Activated naive CD4-positive, alpha-beta T cell treated with anti-CD3 and anti-CD28 coated beads for 36 hours (primary cell): ENCODE measurements at places on chromosomes 6 and 20.

DNA sequence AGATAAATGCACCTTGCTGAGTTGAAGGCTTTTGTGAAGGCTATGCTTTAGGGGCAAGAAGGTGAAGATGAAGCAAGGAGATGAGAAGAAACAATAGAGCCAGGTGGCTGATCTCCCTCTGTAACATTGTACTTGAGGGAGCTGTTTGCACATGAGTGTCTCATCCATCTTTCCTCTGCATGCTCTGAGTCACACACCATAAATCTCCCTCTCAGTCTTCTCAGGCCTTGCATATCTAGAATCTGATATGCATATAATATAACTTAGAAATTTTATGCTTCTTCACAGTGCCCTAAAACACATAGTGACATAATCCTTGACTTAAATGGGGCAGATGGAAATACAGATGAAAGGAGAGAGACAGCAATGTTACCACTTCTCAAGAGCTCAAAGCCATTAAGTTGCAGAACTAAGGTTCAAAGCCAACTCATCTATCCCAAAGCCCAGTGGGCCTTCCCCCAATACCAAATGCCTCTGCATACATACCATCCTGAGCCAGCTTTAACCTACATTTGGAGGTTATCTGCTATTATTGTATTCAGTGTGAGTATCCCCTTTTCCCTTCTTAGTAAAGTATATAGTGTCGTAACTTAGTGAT, 62.4 kb upstream of the STXBP5 start:
- H3K27ac ChIP-seq = no peak overlapping the region
- H3K4me1 ChIP-seq = no peaks in the 10 kb centered on the region
- no peaks in the 10 kb centered on the region for H3K27me3 ChIP-seq
- H3K4me3 ChIP-seq = no peak overlapping the region
- no peak for DNase-seq

- no peaks in the 10 kb centered on the region for H3K36me3 ChIP-seq
- no peak for DNase-seq
- no peak overlapping the region for H3K27ac ChIP-seq
- H3K4me3 ChIP-seq = no peak overlapping the region
- peaks cover 7% of the 10 kb centered on the region for H3K27me3 ChIP-seq
- no peaks in the 10 kb centered on the region for H3K4me1 ChIP-seq
Measured at GRCh38 chr20:23565503-23566045, 2.7 kb downstream of the CST9L start.

- no peak for DNase-seq
- H3K36me3 ChIP-seq = no peaks in the 10 kb centered on the region
- no peak overlapping the region for H3K27ac ChIP-seq
- no peak overlapping the region for H3K4me3 ChIP-seq
- no peaks in the 10 kb centered on the region for H3K4me1 ChIP-seq
- no peaks in the 10 kb centered on the region for H3K27me3 ChIP-seq
Measured at GRCh38 chr20:49602345-49603208, 34.6 kb upstream of the PTGIS start.

DNA sequence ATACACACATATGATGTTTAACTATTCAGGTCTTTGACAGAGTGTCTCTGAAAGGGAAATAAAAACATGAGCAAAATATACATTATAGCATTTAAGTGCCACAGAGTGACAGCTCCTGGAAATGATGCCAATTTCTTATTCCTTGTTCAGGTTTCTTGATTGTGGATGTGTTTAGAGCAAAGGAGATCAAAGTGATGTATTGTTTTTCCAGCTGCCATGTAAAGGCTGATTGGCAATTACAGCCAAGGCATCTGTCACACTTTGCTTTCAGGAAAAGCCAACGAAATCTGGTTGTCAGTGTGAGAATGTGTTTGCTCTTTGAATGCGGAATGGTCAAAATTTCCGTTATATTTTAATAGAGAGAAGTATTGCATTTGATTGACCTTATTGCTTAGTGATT, 347.8 kb upstream of the FLRT3 start:
- no peaks in the 10 kb centered on the region for H3K36me3 ChIP-seq
- DNase-seq = no peak
- no peak overlapping the region for H3K27ac ChIP-seq
- no peak overlapping the region for H3K4me3 ChIP-seq
- H3K4me1 ChIP-seq = no peaks in the 10 kb centered on the region
- H3K27me3 ChIP-seq = no peaks in the 10 kb centered on the region

- H3K27ac ChIP-seq = no peak overlapping the region
- no peak overlapping the region for H3K4me3 ChIP-seq
- peaks cover 53% of the 10 kb centered on the region for H3K4me1 ChIP-seq
- peak; percentile 15 for DNase-seq
- H3K36me3 ChIP-seq = no peaks in the 10 kb centered on the region
- H3K27me3 ChIP-seq = peaks cover 83% of the 10 kb centered on the region
Measured at GRCh38 chr20:38728911-38729642, 4.8 kb downstream of the SLC32A1 start.

DNA sequence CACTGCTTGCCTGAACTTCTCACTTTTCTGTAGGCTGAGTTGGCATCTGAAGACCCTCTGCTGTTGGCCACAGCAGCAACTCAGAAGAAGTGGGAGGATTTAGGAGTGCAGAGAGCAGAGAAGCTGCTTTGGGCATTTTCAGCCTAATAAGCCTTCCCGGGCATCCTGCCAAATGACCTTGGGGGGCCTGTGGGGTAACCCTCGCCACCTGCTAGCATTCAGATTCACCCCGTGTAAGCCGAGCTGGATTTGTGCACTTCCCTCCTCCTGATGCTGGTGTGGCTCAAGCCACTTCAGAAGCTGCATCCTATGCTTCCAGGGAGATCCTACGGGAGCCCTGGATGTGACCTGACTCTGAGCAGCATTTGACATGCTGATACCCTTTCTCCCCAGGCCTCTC, 114.8 kb downstream of the LRFN2 start:
- no peak for DNase-seq
- no peaks in the 10 kb centered on the region for H3K36me3 ChIP-seq
- H3K4me3 ChIP-seq = no peak overlapping the region

DNA sequence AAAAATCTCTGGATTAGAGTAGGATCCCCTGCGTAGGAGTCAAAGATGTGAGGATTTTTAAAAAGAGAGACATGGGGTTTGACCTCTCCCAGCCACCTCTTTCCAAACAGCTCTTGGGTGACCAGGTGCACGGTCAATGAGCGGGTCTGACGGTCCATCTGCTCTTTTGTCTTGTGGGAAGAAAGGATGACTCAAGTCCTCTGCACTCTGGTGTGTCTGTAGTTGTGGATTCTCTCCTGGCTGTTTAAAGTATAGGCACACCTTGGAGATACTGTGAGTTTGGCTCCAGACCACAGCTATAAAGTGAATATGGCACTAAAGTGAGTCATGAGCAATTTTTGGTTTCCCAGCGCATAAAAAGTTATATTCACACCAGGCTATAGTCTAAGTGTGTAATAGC, 209.8 kb downstream of the BMP7 start:
- H3K27ac ChIP-seq = no peak overlapping the region
- DNase-seq = no peak
- no peaks in the 10 kb centered on the region for H3K36me3 ChIP-seq
- no peak overlapping the region for H3K4me3 ChIP-seq
- H3K27me3 ChIP-seq = peaks cover 8% of the 10 kb centered on the region

DNA sequence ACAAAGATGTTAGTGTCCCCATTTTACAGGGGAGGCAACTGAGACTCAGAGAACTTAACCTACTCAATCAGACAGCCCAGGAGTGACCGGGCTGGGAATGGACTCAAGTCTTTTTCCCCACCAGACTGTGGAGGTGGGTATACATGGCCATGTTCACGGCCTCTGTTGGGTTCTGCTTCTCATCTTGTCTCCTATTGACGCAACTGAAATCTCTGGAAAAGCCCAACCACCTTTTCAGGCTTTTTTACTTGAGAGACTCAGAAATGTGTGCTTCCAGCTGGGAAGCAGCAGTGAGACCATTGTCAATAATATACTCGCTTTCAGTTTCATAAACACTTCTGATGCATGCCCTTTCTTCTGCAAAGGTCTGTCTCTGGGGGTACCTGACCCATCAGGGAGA, 70.7 kb downstream of the SOBP start:
- no peaks in the 10 kb centered on the region for H3K4me1 ChIP-seq
- H3K27ac ChIP-seq = no peak overlapping the region
- no peaks in the 10 kb centered on the region for H3K36me3 ChIP-seq
- H3K4me3 ChIP-seq = no peak overlapping the region
